ENCODE measurements at places on chromosomes 4 and X.

DNA sequence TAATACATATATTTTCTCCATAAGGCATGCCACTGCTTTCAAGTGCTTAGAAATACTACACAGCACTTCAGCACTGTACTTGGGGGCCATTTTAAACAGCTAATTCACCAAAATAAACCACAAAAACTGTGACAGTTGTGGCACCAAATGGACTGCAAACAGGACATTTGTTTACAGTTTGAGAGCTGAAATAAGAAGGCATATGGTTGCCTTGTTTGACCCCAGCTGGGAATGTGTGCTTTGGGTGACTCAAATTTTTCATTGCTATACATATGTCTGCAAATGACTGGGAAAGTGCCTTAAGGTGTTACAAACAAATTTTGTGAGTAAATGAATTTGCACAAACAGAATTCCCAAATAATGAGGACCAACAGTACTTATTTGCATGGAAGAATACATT, 124.2 kb downstream of the BANK1 start:
- no peak for DNase-seq

DNA sequence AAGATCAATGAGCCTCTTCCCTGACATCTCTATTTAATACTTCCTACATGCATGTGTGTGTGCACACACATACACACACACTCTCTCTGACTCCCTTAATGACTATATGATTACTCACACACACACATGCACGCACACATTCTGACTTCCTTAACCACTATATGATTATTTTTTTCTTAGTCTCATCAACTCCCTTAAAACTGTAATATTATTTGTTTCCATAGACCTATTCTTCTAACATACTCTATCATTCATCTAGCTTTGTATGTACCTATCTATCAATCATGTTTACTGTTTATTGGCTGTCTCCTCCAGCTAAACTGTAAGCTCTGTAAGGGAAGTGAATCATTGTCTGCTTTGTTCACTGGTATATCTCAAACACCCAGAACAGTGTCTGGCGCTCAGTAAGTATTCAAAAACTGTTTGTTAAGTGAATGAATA, 236.6 kb downstream of the RASL11B start:
- DNase-seq: peak; percentile 63

DNA sequence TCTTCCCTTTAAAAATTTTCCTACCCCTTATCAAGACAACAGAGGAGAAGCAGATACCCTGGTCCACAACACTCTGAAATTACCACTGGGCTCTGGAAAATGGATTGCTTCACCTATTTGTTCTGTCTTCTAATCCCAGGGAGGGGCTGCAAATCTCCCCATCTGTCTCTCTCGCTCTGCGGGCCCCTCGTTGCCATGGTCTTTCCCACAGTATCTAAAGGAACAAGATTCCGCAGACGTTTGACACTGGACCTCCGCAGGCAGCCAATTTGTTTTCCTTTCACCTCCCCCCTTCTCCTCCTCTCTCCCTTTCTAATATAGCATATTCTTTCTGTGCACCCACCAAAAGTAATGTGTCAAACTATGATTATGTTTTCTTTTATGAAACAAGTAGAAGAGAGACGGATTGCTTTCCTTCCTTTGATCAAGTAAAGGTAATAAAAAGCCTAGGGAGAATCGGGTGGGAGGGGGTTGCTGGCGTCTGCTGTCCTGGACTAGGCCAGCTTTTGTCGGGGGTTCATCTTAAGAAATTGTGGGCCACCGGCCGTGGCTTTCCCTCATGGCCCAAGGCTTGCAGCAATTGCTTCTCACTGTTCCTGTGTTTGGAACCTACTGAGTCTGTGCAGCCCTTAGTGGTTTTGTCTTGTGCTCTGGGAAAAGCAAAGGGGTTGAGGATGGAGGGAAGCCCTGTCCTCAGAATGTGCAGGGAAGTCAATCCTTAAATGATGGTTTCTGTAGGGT, 81.0 kb downstream of the MGST2 start:
- DNase-seq: peak; percentile 7

DNA sequence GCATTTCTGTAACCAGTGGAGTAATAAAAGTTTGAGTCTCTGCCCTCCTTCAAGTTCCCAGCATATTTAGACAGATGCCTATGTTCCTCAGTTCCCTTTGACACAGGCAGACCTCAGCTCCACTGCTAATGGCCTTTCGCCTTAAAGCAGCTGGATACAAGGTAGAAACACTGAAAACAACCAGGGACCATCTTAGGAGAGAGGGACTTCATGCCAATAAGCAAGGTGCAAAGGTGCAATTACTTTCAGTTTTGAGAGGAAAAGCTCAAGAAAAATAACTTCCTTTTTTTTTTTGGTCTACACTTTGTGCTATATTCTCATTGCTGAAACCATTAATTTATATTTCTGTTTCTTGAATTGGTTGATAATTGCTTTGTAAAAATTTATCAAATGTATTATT, 781.9 kb upstream of the GALNTL6 start:
- DNase-seq: no peak

DNA sequence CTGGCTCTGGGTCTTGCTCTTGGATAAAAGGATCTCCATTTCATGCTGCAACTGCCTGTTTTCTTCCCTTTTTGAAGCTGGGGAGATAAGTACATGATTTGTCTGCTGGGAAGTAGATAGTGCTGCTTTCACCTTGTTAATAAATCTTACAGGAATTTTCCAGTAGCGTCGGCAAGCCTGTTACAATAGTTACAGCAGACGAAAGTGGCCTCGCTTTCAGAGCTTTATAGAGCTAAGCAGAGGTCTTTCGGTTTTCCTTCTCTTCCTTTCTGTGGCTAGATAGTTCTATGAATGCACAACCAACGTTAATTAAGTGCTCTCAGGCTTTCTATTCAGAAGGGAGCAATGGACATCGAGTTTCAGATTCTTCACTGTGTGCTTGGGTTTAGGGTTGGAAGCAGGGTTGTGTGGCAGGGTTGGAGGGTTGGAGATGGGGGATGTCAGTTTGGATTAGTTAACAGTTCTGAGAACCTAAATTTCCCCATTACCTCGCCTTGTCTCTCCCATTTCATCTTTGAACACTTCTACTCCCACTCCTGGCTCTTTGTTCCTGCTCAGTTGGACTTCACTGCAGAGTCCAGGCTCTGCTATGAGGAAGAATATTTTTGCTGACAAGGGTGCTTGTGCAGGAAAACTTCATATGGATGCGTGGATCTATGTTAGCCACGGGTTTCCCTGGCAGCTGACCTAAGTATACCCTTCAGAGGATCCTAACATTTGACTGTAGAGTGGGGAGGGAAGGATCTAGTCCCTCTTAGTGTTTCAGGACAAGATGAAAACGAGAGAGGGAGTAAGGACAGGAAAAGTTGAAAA, 237.9 kb downstream of the ARHGAP10 start:
- no peak for DNase-seq

GRCh38 chr4:89196745-89197144, 85.4 kb downstream of the TIGD2 start:
- no peak for DNase-seq

- DNase-seq: peak; percentile 39
These were observed at the start of gene SNCA for GRCh38 chr4:89836897-89837384. Gene SNCA (minus strand): TSS chr4:89837161. CDS start chr4:89835667, 1,494 bp downstream.

DNA sequence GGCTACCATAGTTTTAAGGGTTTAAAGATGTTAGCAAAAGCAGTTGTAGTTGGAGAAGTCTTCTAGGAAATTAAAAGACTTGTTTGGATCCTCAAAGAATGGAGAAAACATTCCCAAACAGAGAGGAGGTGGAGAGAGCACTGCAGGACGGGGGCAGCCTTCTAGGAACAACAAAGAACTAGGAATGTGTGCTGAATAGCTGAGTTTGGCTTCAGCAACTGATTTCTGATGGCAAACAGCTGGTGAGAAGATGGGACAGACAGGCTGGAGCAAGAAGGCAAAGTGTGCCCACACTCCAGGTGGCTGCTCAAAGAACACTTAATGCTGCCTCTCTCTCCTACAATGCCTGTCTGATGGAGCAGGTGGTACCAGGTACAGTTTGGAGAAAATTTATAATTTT, 1331.1 kb downstream of the ADGRL3 start:
- DNase-seq: no peak

DNA sequence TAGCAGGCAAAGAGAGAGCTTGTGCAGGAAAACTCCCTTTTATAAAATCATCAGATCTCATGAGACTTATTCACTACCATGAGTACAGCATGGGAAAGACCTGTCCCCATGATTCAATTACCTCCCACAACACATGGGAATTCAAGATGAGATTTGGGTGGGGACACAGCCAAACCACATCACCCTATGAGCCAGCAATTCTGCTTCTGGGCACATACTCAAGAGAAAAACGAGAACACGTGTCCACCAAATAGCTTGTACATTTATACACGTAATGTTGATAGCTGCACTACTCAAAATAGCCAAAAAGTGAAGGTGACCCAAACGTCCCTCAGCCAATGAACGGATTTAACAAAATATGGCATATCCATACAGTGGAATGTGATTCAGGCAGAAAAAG, 94.5 kb upstream of the DHRSX start:
- DNase-seq: no peak

DNA sequence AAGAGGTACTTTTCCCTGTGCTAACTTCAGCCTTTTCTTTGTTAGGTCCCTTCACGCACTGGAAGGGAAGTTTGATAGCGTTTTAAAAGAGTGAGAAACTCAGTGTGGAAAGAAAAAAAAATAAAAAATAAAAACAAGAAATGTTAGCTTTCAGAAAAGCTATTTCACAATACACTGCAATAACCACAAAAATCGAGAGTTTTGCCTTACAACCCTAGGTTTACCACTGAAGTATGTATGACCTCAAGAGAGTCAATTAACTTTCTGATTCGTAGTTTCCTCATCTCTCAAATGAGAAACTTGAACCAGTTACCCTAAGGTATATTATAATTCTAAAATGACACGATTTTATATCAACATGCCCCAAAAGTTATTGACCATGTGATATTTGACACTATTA, 93.9 kb upstream of the JADE1 start:
- peak; percentile 80 for DNase-seq

- peak; percentile 70 for DNase-seq
These were observed 848 bp downstream of the ACSL4 start for GRCh38 chrX:109732017-109732801.

- DNase-seq: peak; percentile 0
These were observed 81.1 kb downstream of the FAAH2 start for GRCh38 chrX:57367649-57368048.

GRCh38 chrX:102765217-102765616, 44.7 kb downstream of the GPRASP3 start:
- DNase-seq: peak; percentile 19

GRCh38 chr4:105282489-105282888, 135.8 kb downstream of the TET2 start:
- DNase-seq: no peak

- no peak for DNase-seq
These were observed 29.5 kb upstream of the C4orf54 start for GRCh38 chr4:99687120-99687519.

- DNase-seq: no peak
These were observed 53.4 kb downstream of the FHDC1 start for GRCh38 chr4:152989554-152989970.

- DNase-seq: no peak
These were observed 208.6 kb upstream of the SLC7A11 start for GRCh38 chr4:138450546-138451275.

DNA sequence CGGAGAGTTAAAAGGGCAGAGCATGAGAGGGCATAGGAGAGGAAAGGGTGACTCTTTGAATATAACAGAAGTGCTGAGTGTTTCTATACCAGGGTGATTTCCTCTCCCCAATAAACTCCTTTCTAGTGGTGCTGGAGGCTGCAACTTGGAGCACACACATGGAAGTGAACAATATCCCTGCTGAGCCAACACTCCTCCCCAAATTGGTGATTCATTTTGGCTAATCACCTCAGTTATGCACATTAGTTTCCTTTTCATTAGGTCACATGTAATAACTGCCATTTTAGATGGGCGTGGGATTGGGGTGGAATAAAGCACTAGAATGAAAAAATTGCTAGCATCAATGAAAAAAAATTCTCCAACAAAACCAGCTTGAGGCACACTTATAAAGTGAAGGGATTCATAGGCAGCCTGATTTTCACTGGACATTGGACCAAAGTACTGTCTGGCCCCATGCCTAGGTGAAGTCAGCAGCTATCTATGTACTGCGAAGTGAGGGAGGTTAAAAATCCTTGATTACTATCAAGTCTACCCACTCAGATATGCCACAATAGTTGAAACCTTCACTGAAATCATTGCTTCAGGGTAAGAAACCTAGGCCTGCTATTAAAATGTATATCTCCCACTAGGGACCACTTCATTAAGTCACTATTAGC, 174.0 kb downstream of the GLUD2 start:
- DNase-seq: no peak

DNA sequence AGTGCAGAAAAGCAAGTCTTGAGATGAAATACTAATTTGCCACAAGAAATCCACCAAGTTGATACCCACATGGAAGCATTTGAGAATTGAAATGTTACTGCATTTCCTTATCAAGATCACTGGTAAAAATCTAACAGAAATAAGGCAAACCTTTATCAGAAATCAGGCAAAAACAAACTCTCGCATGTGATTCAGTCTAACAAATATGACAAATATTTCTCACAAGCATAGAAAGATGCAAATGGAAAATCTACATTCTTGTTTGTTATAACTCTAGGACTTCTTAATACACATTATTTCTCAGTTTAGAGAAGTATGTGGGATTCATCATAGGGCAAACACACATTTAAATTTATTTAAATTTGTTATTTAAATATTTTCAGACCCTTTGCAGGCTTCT, 52.9 kb downstream of the TXK start:
- DNase-seq: peak; percentile 68

DNA sequence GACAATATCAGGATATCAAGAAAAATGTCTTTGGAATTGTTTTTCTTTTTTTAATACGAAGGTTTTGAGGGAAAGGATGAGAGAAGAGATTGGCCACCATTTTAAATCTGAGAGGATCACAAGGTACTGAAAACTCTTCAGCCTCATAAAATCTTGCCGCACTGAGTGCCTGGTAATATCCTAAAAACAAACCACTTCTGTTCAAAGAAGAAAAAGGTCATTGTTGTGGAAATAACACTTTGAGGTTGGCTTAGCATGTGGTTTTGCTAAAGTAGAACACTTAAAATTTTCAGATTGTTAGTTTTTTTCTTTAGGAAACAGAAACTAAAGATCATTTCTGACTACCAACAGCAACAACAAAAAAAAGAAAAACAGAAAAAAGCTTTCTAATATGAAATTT, 1.0 kb upstream of the CLDN22 start:
- DNase-seq: no peak

DNA sequence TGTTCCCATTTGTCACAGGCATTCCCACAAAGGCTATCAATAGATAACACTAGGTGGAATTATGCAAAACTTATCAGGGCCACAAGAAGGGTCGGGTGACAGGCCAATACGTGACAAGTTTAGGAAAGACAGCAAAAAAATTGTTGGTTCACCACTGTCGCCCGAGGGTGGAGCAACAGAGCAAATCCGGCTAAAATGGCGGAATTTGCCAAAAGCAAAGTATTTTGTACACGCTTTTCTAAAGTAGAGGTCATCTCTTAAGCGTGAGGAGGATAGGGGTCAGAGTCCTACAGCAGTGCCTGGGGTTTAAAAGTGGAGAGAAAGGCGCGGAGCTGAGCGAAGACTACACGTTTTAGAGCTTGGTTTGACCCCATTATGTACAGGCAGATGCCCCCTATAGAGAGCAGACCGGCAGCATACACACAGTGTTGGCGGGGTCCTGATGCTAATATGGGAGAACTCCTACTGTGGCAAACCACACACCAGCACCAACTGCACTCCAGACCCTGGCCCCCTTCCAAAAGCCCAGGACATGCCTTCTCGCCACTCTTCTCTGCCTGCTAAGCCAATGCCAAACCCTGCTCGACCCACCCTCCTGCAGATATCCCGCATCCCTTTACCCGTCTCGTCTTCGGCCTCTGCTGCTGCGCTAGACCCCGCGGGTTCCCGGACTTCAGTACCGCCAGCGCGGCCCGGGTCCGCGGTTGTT, 733 bp downstream of the CCNA2 start:
- DNase-seq: peak; percentile 30

GRCh38 chr4:138677212-138677611, 338.4 kb upstream of the NOCT start:
- DNase-seq: no peak
